ENCODE measurements at places on chromosomes 1 and 21.

- no peak for DNase-seq
Measured at GRCh38 chr1:189804352-189804751, 673.3 kb downstream of the BRINP3 start.

- DNase-seq, result no peak
Measured at GRCh38 chr1:223776075-223776814, 63.9 kb downstream of the CAPN2 start.

DNA sequence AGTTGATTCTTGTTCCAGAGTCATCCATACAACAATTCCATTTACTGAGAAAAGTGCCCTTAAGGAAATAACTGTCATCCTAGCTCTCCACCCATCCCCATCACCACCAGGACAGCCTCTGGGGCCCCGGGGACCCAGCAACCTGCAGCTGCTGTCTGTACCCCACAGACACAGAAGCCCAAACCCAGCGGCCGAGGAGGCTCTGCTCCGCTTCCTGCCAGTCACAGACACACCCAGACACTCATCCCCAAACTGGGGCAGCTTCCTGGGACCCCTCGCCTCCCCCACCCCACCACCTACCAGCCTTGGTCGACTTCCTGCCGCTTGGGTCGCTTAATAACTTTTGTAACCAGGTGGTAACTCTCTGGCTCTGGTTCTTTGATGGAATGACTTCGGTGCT is 121.6 kb upstream of the SLC25A33 start:
- no peak for DNase-seq

- DNase-seq, result no peak
Measured at GRCh38 chr1:113073479-113073950, 517 bp downstream of the LRIG2 start.

DNA sequence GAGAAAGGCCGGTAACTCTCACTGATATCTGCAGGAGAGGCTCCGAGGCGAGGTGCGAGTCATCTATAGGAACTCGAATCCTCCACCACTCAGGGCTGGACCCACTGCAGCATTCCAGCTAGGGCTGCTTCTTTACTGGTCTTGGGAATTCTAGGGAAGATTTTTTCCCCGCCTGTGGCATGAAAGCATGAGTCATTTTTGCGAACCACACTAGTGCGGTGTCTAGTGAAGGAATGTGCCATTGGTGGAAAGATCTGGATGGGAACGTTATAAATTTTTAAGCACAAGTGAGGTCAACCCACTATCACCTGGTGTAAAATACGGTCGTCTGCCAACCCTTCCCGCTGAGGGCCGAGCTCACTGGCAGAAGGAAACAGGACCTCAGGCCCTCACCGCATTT is 49.7 kb downstream of the SYF2 start:
- no peak for DNase-seq

GRCh38 chr1:89780721-89781120 is 40.1 kb upstream of the LRRC8D start:
- DNase-seq, result no peak

- no peak for DNase-seq
Measured at GRCh38 chr1:92085727-92086126, 5.6 kb downstream of the BTBD8 start.

DNA sequence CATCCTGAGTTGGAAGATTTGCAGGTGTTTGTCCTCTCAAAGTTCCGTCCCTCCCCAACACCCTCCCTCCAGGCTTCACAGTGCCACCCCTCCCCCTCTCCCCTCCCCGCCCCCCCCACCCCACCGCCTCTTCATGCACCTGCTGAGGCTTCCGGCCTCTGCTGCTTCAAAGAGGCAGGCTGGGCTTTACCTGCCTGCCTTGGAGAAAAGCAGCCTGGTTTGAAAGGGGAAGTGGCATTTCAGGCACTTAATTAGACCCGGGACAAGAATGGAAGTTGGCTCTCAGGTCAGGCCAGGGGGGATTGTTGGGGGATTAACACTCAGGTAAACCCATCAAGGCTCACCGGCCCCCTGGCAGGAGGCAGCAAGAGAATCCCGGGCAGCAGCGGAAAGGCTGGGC is 21.1 kb downstream of the PAX7 start:
- DNase-seq, result peak; percentile 95

GRCh38 chr1:1614204-1614953 is 921 bp upstream of the MIB2 start:
- no peak for DNase-seq

DNA sequence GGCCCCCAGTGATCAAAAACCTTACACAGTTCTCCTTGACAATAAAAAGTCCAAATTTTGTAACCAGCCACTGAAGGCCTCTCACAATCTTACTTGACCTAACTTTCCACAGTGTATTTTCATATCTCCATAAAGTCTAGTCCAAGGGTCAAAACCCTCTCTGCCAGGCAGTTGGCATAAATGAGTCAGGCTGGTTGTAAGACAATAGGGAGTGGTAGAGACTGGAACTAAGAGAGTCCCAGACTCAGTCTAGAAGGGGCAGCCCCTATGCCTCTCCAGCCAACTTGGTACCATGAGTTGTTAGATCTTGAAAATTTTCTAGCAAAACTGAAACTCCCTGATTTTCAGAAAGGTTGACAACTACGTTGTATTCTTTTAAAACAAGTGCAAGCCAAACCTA is 21.0 kb downstream of the KIF21B start:
- no peak for DNase-seq

GRCh38 chr1:211625040-211625439 is 46.1 kb upstream of the SLC30A1 start:
- DNase-seq, result no peak

GRCh38 chr1:9235096-9235459 is 504 bp downstream of the H6PD start:
- no peak for DNase-seq

DNA sequence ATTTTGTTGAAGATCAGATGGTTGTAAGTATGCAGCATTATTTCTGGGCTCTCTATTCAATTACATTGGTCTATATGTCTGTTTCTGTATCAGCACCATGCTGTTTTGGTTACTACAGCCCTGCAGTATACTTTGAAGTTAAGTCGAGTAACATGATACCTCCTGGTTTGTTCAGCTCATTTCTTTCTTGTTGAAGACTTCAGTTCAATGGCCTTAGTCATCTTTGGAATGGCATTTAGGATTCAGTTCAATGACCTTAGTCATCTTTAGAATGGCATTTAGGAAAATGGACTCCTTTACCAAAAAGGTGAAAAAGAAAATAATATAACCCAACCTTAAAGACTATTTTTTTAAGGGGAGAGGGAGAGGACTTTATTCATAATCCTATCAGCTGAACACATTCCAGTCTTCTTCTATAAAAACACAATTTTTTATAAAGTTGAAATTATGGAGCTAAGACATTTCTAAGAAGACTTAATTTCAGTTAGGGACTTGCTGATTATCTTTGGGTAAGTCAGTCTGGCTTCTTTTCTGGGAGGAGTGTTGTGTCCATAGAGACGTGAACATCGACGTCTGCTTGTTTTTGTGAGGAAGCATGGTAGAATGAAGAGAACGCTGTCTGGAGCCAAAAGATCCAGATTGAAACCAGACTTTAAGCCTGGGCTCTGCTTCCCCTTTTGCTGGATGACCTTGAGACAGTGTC is 48.3 kb downstream of the DDR2 start:
- no peak for DNase-seq
